CD4-positive, alpha-beta memory T cell (primary cell): ENCODE measurements at places on chromosomes 6 and 20.

DNA sequence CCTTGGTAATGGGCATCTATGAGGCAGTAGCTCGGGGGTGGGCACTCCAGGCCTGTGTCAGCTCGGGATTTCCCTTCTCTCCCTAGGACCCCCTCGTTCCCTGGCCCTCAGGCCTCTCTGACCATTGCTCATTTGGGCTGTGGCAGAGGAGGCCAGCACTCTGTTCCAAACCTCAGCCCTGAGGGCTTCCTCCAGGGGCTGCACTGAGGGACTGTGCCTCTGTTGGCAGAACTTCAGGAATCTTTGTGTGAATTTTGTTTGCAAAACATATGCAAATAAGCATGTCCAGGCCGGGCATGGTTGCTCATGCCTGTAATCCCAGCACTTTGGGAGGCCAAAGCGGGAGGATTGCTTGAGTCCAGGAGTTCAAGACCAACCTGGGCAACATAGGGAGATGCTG lies 11.0 kb downstream of the PACSIN1 start:
- no peak for DNase-seq

DNA sequence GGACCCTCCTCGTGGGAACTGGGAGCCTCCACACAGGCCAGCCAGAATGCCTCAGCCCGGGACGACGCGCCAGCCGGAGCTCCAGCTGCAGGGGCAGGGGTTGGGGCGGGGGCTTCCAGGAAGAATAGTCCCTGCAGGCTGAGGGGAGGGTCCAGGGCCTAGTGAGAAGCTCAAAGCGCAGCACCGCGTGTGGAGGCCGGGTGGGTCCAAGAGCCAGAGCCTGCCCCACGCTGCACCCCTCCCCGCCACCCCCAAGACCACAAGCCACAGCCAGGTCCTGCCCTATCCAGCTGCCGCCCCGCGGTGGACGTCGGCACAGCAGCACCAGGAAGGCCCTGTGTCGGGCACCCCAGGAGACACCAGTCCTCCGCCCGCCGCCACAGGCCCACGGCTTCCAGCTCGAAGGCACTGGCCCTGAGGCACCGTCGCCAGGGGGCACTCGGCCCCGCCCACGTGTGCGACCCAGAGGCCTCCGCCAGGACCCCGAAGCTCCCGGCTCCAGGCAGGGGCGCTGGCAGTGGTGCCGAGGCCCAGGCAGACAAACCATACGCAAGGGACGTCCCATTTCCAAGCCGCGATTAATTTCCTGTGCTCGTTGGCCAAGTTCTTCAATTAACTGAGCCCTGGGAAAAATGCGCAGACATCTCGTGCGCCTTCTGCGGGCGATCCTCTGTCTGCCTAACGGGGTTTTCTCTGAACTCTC lies 19.5 kb downstream of the KCNQ2 start:
- DNase-seq, result no peak

DNA sequence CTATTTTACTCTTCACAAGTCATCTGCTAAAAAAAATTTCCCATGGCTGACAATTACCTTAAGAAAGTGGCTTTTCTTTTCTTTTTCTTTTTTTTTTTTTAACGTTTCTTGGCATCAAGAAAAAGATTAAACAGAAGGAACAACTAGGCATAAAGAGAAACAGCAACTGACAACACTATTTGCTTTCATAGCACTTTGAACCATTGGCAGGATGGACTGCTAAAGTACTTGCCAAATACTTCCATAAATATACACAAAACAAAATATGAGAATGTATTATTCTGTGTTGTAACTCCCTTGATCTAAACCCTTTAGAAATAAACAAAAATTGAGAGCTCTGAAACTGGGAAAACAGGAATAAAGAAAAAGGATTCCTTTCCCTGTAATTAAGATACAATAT lies 20.0 kb upstream of the PLN start:
- no peak for DNase-seq

DNA sequence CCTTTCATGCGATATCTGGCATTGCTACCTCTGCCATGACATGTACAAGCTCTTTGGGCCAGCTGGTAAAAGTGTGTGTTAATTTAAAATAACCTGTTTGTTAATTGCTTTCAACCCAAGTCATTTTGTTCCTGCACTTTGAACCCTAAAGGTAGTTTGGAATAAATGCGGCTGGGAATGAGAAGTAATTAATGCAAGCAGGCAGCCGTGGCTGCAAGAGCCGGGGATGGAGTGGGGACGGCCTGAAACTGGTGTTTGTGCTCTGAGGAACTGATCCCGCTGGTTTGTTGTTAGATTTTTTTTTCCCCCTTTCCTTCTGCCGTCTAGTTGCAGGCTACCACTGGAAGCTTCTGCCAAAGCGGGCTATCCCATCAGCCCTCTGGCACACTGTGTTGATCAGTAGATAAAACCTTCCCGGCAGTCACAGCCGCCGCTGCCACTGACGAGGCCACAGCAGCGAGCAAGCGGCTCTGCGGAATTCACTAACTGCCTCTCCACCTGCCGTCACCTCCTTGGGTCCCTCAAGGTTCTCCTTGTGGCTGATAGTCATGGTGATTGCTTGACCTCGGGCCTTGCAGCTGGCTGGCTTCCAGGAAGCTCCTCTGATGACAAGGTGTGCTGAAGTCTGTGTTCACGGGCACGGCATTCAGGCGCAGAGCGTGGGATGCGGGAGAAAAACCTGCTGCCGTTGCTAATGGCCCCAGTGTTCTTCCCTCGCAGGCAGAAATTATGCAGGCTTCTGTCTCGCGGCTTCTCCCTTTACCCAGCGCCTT lies 315.9 kb downstream of the TFAP2A start:
- DNase-seq, result no peak

- DNase-seq, result peak; percentile 30
Measured at GRCh38 chr6:33000055-33000454, 9.3 kb downstream of the HLA-DOA start.

GRCh38 chr20:35117196-35117595 lies 24.6 kb upstream of the TRPC4AP start:
- DNase-seq, result no peak

GRCh38 chr6:26215585-26216358 lies 128.5 kb downstream of the HFE start:
- peak; percentile 49 for DNase-seq

- DNase-seq, result no peak
Measured at GRCh38 chr6:130838951-130839350, 11.7 kb downstream of the SMLR1 start.

DNA sequence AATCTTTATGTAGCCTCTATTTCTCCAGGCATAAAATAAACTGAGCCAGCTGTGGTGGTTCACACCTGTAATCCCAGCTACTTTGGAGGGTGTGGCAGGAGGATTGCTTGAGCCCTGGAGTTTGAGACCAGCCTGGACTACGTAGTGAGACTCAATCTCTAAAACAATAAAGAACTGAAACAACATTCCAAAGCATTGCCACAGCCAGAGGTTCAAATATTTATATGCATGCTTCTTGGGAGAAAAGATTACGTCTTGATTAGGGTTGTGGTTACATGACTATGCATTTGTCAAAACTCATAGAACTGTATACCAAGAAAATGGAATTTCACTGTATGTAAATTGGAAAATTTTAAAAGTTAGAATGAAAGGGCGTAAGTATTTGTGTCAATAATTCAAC lies 27.7 kb upstream of the PAX1 start:
- DNase-seq, result no peak

DNA sequence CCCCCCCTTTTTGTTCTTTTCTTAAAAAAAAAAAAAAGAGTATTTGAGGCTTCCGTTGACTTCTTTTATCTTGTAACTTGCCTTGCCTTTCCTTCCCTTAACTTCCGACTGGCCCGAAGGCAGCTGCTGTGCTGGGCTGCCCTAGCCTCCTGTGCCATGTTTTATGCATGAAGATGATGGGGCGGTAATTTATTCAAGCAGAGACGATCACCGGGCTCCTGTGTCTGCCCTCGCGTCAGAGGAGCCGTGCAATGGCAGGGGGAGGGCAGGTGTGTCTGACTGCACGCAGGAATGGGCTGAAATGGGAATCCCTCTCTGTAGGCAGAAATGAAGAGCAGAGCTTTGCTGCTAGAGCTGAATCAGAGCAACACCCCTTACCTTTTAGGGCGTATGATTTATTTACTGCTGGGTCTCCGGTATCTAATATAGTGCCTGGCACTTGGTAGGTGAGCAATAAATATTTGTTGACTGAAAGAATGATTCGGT lies 106.3 kb upstream of the RIPOR2 start:
- peak; percentile 65 for DNase-seq

- DNase-seq, result no peak
Measured at GRCh38 chr6:125363039-125363823, 61.5 kb upstream of the HDDC2 start.

DNA sequence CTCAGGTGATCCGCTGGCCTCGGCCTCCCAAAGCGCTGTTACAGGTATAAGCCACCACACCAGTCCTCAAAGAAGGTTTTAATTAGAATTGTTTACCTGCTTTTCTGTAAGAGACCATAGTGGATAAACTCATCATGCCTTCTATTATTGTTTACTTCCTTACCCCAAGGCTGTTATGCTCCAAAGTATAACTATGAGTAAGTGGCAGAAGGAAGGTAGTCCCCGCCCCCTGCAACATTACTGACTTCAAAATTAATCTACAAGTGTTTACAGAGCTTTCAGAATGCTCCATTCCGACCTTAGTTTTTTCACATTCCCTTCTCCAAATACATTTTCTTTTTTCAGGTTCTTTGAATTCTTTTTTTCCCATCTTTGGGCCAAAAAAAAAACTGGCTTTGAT lies 480.5 kb upstream of the NOX3 start:
- DNase-seq, result no peak

GRCh38 chr20:36441416-36441815 lies 99.9 kb upstream of the MYL9 start:
- DNase-seq, result no peak

DNA sequence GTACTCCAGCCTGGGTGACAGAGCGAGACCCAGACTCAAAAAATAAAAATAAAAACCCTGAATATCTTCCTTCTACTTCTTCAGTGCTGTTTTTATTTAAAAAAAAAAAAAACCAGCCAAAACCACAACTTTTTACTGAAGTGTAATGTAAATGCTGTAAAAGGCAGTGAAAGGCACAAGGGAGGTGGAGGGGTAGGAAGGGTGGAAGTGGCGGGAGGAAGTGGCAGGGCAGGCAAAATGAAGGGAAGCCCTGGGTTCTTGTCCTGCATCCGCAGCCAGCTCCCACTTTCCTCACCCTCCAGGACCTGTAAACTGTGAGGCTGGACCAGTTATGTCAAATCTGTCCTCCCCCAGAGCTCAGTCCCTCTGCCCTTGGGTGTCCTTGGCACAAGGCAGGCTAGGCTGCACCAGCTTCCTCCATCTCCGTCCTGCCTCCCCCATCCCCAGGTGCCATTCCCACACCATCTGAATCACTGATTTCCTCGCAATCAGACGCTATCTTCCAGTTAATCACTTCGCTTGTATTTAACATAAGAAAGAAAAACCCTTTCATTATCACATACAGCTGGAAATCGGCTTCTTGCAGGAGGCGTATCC lies 13.7 kb upstream of the PANK2 start:
- DNase-seq, result no peak

GRCh38 chr6:150377211-150377781 lies 8.5 kb downstream of the IYD start:
- DNase-seq, result no peak

GRCh38 chr6:34070315-34071135 lies 75.4 kb downstream of the GRM4 start:
- no peak for DNase-seq

DNA sequence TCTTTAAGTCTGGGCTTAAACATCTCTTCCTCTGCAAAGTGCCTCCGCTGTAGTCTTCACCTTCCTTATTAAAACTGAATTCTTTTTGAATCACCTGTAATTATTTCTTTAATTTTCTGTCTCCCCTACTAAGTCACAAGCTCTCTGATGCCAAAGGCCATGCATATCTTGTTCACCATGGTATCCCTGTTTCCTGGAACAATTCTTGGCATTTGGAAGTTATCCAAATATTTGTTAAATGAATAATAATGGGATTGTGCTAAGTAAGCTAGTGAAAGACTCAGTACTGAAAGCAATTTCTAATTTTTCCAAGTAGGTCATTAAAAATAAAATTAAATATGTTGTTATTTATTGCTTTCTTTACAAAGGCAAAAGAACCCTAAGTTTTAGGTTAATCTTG lies 12.2 kb downstream of the SNAP91 start:
- no peak for DNase-seq

DNA sequence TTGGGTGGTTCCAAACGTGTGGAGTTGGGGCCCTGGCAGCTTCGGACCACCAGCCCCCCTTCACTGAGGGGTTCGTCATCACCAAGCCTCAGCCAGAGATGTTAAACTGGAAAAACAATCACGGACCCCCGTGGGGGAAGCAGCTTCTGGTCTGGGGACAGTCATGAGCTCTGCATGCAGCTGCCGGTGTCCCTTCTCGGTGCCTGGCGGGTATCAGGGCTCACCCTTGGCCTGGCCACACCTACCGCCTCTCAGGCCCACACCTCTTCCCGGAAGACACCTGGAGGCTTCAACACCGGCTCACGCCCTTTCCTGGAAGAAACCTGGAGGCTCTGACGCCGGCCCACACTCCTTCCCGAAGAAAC lies 77.8 kb upstream of the BHLHE23 start:
- no peak for DNase-seq

- DNase-seq, result no peak
Measured at GRCh38 chr6:12030993-12031550, 19.0 kb downstream of the HIVEP1 start.

GRCh38 chr6:5517796-5518195 lies 256.5 kb downstream of the FARS2 start:
- peak; percentile 40 for DNase-seq

GRCh38 chr6:164021589-164022250 lies 607.2 kb downstream of the QKI start:
- no peak for DNase-seq

- no peak for DNase-seq
Measured at GRCh38 chr6:134757911-134758361, 192.0 kb downstream of the ALDH8A1 start.

- DNase-seq, result no peak
Measured at GRCh38 chr20:14538433-14538832, 201.0 kb upstream of the FLRT3 start.

DNA sequence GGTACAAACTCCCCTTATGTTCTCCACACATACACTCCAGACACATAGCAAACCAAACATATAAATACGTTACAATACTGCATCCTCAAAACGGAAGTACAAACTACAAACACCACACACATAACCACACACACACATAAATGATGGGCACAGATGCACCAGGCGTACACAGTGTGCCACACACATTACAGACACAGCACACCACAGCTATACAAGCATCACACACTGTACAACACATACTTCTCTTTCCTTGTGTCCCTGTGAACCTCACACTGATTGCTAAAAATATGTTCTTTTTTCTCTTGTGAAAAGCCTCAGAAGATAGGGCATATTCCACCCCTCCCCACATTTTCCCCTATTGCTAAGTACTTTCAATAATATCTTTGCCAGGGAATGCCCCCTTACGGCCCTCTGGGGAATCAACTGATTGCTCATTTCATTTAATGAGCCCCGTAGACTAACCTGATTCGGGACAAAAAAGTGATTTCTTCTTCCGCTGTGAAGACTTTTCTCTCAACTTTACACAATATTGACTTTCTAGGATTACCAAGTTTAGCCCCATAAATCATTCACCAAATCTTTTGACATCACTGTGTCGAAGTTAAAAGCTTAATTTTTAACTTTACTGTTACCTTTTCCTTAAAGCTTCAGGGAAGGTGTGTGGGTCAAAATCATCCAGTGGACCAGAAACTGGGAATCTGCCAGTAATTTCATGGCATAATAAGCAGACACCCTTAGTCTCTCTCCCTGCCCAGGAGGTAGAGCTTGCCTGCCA lies at the start of gene SLC17A1:
SLC17A1 (minus strand) TSS at position 521 of the 775 bp plus-strand sequence. CDS start 1,495 bp downstream, outside the sequence.
- no peak for DNase-seq

GRCh38 chr20:9021699-9022098 lies 47.2 kb upstream of the PLCB4 start:
- DNase-seq, result no peak

GRCh38 chr6:18183766-18184165 lies 28.5 kb downstream of the KDM1B start:
- no peak for DNase-seq
